ENCODE measurements at places on chromosomes 16 and 17.

GRCh38 chr16:49647673-49648072 is 208.2 kb downstream of the ZNF423 start:
- no peak for DNase-seq

DNA sequence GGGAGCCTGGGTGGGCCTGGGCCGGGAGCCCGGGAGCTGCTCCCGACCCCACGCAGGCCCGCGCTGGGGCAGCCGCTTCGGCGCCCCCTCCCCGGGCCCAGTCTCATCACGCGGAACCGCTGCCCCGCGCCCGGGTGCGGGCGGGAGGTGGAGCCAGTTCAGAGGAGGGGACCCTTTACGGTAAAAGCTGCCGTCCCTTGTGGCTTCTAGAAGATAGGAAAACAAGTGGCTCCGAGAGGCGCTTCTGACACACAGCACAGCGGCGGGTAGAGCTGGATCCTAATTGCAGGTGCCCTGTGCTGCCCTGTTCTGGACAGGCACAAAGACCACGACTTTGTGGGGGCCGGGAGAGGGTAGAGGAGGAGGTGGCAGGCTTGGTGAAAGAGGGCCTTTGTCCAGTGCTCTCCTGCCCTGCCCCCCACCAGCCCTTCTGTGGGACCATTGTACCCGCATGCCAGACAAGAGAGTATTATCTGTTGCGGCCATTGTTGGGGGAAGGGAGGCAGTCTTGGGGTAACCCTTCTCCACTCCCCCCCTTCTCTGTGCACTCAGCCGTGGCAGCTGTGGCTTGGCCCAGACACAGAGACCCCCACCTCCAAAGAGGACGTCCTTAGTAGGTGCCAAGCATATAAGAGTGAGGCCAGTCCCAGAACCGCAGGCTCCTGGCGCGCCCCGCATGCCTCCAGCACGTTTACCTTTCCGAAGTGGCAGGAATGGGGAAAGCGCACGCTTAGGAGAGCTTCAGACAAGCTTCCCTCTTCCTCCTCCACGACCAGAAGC is 736 bp downstream of the CNP start:
- DNase-seq: peak; percentile 53

GRCh38 chr17:42399121-42399520 is 10.9 kb upstream of the STAT3 start:
- DNase-seq: no peak

- no peak for DNase-seq
These were observed 54.9 kb downstream of the SDR42E1 start for GRCh38 chr16:81956213-81956948.

DNA sequence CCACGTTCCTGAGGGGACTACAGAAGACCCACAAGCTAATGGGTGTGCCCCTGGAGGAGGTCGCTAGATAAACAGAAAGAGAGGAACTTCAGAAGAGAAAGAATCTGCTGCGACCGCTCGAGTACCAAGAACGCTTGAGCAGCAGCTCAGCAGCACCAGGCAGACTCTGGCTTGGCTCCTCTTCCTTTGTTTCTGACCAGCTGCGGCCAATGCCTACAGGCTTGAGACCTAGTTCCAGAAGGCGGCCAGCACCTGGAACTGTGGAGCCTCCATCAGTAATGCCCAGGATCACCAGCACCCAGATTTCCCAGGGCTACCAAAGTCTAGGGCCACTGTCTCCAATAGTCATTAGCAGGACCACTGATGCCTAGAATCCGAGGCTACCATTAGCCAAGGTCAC is 26.0 kb upstream of the GOSR2 start:
- no peak for DNase-seq

- DNase-seq: no peak
These were observed 1.1 kb upstream of the RAB40B start for GRCh38 chr17:82699551-82699950.

DNA sequence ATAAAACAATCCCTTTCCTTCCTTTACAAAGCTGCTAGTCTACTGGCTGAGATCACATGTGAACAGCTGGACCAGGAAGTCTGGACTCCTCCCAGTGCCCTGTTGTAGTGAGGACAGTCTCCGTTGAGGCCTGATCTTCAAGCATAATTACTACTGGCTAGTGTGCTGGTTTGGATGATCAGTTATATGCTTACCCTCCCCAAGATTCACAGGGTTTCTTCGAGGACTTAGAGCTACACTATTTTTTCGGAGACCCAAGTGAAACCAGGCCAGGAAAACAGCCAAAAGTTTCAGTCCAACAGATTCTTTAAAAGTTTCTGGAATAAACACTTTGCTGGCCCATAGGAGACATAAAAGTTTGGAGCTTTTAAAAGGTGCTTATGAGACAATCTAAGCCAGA is 194.9 kb upstream of the CDH11 start:
- DNase-seq: no peak

DNA sequence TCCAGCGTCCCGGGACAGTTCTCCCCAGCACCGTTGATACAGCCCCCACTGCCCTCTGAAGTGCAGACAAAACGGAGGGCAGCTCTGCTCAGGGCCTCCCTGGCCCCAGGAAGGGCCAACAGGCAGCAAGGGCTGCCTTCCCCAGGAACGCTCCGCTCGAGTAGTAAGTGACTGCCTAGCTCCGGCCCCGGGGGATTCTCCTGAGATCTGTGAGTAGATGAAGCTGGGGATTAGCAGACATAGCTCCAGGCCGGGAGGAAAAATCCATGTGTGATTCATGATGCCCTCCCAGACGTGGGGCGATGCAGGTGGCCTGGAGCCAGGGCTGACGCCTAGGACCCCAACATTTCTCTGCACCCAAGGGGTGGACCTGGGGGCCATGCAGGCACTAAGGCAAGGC is 85.3 kb downstream of the ENGASE start:
- no peak for DNase-seq

DNA sequence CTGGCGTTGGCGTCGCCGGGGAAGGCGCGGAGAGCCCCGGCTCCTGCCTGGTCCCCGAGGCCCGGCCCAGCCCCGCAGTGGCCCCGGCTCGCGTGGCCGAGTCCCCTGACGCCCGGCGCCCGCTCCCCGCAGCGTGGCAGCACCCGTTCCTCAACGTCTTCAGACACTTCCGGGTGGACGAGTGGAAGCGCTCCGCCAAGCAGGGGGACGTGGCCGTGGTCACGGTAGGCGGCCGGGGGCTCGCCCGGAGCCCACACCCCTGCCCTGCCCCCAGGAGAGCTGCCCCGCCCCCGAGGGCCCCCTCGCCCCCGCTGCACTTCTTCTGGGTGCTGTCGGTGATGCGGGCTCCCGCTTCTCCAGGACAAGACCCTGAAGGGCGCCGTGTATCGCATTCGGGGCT is 466 bp downstream of the WDR90 start:
- no peak for DNase-seq

GRCh38 chr16:88460496-88461330 is 7.6 kb downstream of the ZFPM1 start:
- no peak for DNase-seq

- peak; percentile 33 for DNase-seq
These were observed 1.3 kb downstream of the GSPT1 start for GRCh38 chr16:11914210-11915113.

- DNase-seq: peak; percentile 28
These were observed 3.7 kb upstream of the ERN1 start for GRCh38 chr17:64133546-64134215.

DNA sequence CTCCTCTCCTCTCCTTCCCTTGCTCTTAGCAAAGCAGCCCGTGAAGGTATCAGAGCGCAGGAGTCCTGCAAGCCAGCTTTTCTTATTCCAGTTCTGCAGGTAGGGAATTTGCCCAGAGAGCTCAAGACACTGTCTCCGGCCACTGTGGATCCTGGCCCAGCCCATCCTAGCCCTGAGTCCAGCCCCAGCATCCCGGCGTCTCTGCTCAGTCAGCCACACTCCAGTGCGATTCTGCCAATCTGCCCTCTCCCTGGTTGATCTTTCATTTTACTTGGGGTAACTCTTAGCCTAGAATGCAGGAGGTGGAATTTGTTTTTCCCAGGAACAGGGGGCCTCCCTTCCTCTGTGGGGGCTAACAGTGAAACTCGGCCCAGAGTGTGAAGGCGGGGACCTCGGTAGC is 176.9 kb upstream of the GSE1 start:
- DNase-seq: no peak

- DNase-seq: no peak
These were observed 137.9 kb upstream of the GSE1 start for GRCh38 chr16:85475233-85475632.

- no peak for DNase-seq
These were observed 18.3 kb upstream of the MLKL start for GRCh38 chr16:74718741-74719610.

DNA sequence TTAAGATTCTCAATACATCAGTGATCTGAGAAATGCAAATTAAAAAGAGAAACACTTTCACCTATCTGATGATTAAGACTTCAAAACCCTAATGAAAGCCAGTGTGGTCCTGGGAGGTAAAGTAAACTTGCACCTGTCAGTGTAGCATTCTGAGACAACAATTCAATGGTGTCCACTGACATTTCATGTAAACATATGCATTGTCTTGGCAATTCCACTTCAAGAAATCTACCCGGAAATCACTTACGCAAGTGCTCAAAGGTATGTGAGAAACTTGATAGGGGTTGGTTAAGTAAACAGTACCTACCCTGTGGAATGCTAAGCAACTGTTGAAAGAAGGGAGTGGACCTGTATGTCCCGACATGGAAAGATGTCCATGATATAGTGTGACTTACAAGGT is 2.1 kb downstream of the ST6GALNAC1 start:
- DNase-seq: no peak

- DNase-seq: no peak
These were observed 6.6 kb downstream of the SLC22A31 start for GRCh38 chr16:89193576-89194293.

DNA sequence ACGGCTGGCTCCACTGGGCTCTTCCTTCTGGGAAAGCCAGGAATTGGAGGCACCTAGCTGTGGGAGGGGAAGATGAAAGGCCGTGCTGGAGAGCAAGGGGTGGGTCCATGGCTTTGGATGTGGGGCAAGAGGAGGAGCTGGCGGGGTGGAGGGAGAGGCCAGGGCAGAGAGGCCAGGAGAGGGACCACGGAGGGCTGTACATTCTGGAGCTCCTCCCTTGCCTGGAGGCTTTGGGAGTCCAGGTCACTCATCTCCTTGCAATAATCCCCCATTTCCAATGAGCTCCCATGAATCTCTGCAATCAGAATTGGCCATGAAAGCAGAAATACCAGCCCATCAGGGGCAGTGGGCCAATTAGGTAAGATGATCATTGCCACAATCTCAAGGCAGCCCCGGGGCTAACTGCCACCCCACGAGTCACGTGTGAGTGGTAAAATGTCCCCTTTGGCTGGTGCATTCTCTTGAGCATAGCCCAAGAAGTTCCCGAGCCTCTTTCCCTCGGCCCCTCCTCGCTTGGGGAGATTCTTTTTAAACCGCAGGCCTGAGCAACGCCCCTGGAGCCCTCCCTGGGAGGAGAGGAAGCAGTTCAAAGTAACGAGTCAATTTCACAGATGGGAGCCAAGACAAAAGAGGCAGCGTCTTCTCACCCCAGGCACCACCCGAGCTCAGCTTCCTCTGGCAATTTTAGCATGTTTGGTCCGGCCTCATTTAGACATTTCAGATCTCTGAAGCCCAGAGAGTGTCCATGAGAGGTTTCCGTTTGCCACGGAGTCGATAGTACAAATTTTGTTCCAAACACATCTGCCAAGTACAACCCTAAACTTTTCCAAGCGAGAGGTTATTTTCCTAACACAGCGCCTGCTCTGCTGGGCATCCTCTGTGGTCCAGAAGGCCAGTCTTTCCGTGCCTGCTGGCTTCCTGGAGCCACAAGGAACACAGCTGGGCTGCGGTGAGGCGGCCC is 13.4 kb downstream of the RTN4RL1 start:
- DNase-seq: no peak
